ENCODE measurements at places on chromosomes 6 and 20. TPM values are rescaled to one million over a fixed set of nuclear protein-coding genes. Genes with fewer than 3 reads are reported as not detected.

The ZNF217 gene
- polyA plus RNA-seq = 13.1 TPM

The SYNGAP1 gene
- polyA plus RNA-seq = 14.6 TPM

The SLA2 gene
- 1.1 TPM for polyA plus RNA-seq

The PPP1R16B gene
- polyA plus RNA-seq = 2.5 TPM

The SMLR1 gene
- 0.40 TPM for polyA plus RNA-seq

The UST gene
- 20.1 TPM for polyA plus RNA-seq

DNA sequence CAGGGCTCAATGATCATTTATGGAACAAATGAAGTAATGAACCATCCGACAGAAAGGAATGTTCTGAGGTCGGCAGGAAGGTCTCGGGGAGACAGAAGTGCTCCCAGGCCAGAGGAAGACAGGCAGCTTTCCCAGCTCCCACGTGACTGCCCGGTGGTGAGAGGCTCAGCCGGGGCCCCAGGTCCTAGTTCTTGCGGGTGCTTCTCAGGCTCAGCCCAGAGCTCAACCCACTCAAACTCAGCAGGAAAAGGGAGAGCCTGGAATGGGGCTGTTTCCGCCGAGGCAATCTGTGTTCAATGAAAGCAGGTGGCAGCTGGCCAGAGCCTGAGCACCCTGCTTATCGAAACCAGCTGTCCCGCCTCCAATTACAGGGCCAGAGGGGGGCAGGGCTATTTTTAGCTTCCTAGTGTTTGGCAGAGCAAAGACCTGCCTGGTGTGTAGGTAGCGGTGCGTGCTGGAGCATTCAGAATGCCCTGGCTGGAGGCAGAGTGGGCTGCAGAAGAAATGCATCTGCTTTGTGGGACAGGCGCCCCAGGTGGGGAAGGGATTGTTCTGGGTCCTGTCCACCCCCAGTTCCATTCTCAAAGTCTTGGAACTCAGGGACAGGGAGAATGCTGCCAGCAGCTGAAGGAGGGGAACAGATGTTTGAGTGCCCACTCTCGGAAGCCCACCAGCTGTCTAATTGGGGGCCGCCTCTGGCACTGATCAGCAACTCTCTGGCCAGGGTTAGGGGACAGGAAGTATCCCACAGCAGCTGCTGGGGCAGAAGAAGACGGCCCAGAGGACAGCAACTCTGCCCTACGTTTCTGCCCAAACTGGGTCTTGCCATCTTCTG lies 145.1 kb downstream of the PREX1 start:
- peak; percentile 90 for DNase-seq

- DNase-seq = no peak
These were observed 82.4 kb downstream of the NFATC2 start for GRCh38 chr20:51460163-51460562.

DNA sequence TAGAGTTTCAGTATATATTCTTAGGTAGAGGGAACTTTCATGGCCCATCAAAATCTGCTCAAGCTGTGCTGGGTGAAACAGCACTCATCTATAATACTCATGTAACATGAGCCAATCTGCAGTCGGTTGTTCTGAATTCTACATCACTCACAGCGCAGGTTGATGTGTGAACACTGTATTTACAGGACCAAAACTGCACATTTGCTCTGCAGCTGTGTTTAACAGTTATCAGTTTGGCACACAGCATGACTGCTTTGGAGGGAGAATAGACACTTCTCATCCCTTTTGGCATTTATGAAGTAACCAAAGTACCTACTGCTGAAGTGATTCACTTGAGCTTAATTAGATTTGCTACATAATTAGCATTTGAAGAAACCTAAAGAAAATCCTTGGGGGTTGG lies 225.1 kb downstream of the BCKDHB start:
- DNase-seq = no peak

DNA sequence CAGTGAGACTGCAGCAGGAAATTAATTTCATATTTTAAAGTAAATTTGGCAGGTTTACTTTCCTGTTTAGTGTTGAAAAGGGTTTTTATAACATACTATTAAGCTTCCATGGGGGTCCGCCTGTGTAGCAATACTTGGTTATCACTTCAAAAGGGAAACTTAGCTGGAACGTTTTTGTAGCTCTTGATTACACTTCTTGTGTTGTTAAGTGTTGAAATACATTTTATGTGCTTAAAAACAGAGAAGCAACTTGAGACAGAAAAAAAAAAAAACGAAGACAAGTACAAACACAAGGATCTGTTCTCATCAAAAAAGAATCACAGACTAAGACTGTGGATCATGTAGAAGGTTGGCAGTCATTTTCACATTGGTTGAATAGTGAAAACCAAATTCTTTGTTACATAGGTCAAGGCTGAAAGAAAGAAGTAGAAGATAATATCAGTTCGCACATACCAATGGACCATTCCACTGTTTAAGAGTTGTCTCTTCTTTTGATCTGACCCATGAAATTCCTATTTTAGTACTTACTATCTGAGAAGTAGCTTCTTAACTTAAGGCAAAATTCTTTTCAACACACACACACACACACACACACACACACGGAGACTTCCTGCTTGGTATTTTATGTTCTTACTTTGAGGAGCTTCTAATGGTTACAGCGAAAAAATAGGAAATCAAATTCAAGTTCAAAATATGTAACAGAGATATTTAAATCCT lies 113.9 kb upstream of the SLC35B3 start:
- DNase-seq = no peak

- no peak for DNase-seq
These were observed 15.4 kb upstream of the FBXO30 start for GRCh38 chr6:145829950-145830349.

DNA sequence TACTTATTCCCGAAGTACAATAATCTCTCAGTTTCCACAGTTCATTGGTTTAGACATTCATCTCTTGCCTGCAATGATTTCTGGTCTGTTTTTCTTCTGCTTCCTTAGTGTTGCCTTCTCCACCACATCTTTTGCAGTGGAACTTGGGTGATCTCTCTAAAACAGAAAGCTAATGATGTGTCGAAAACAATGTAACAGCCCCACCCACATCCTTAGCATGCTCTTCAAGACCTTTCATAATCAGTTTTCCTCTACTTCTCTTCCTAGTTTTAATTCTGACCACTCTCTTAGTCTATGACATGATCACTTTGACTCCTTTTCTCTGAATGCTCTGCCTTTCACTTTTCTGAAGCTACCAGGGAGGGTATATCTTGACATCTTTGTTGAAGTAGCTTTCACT lies 1007.9 kb upstream of the CITED2 start:
- no peak for DNase-seq

- DNase-seq = peak; percentile 93
These were observed 117.3 kb downstream of the HFE start for GRCh38 chr6:26204332-26205160.

DNA sequence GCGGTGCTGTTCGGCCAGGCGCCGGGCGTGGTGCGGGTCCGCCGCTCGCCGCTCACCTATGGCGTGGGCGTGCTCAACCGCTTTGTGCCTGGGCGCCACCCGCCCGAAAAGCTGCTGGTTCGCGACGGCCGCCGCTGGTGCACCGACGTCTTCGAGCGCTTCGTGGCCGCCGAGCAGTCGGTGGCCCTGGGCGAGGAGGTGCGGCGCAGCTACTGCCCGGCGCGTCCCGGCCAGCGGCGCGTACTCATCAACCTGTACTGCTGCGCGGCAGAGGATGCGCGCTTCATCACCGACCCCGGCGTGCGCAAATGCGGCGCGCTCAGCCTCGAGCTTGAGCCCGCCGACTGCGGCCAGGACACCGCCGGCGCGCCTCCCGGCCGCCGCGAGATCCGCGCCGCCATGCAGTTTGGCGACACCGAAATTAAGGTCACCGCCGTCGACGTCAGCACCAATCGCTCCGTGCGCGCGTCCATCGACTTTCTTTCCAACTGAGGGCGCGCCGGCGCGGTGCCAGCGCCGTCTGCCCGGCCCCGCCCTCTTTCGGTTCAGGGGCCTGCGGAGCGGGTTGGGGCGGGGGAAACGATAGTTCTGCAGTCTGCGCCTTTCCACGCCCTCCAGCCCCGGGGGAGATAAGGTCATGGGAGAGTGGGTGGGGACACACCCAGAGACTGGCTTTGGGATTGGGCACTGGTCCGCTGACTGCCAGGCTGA lies 15.7 kb downstream of the ADISSP start:
- no peak for DNase-seq

GRCh38 chr6:159686703-159687102 lies 6.3 kb downstream of the SOD2 start:
- no peak for DNase-seq

DNA sequence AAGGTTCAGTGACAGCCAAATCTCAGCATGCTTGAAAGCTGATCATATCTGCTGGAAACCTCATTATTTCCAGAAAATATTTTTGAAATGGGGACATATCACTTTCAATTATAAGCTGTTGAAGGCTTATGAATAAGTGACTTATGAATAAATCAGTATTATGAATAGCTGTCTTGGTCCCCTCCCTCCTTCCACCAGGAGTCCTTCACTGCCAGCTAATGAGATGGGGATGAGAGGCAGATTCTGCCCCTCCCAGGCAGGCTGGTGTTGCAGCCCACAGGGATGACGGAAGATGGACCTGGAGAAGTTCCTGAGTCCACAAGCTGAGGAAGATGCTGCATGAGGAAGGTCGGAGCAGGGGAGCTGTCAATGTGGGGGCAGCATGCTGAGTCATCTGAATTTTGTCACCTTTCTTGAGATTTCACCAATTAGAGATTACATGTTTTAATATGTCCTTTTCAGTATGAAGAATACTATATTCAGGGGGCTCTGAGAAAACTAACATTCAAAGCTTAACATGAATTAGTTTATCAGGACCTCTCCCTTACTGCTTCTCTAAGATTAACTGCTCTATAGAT lies 112.2 kb downstream of the DTNBP1 start:
- DNase-seq = no peak

DNA sequence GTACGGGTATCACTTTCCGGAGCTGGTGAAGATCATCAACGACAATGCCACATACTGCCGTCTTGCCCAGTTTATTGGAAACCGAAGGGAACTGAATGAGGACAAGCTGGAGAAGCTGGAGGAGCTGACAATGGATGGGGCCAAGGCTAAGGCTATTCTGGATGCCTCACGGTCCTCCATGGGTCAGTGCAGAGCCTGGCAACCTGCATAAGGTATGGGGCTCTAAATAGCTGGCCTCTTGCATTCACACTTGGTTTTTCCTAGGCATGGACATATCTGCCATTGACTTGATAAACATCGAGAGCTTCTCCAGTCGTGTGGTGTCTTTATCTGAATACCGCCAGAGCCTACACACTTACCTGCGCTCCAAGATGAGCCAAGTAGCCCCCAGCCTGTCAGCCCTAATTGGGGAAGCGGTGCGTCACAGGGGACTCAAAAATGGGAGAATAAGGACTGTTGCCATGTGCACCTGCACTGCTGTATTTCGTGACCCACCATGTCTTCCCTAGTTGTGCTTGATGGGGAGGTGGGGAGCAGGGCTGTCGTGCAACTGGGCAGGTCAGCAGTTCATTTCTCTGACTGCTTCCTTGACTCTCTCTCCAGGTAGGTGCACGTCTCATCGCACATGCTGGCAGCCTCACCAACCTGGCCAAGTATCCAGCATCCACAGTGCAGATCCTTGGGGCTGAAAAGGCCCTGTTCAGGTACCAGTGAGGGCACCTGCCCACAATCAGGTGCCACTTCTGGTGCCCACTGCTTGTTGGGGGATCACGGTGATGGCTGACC lies 3.1 kb downstream of the NOP56 start:
- no peak for DNase-seq

DNA sequence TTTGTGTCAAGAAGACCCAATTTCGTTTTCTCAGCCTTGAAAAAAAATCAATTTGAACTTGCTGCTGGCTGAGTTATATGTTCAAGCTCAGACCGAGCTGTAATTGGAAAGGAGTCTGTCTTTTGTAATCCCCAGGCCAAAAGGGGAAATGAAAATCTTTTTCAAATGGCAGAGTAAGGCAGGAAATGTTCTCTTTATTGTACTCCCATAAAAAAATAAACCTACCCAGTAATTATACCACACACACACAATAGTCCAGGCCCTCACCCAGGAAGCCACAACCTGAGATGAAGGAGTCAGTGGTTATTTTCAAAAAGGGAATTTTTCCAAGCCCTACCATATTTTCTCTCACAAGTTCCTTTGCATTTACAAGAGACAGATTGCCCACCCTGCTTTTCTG lies 45.3 kb downstream of the CLIC5 start:
- no peak for DNase-seq

- no peak for DNase-seq
These were observed 14.6 kb downstream of the MYBL2 start for GRCh38 chr20:43681468-43681942.

- DNase-seq = peak; percentile 70
These were observed 4.3 kb downstream of the PPP1R11 start for GRCh38 chr6:30071081-30071818.

DNA sequence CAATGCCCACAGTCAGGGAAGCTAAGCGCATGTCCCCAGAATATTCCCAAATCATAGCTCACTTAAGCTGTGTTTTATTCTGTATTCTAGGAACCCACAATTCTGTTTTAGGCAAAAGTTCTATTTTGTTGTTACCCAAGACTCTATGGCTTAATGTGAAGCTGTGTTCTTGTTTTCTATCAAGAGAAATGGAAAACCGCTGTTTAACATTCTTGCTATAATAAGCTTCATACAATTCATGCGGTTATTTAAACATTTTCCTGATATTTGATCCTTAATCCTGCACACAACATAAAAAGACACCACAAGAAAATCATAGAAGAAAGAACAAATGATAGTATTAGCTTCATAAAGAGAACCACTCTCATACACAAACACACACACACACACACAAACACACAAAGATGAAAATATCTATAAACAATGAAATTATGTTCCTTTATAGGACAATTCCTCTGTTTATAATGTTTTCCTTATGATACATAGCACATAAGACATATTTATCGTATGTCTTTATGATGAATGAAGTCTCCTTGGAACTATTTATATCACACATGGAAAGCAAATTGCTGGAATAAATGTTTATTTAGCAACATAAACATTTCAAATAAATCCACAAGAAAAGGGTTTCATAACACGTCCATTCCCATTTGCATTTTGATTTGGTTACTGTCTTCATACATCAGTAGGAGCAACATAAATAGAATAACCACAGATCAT lies 16.4 kb upstream of the COL21A1 start:
- DNase-seq = no peak
